ENCODE measurements at places on chromosomes 1 and 21. TPM values are rescaled to one million over a fixed set of nuclear protein-coding genes. Genes with fewer than 3 reads are reported as not detected.

DNA sequence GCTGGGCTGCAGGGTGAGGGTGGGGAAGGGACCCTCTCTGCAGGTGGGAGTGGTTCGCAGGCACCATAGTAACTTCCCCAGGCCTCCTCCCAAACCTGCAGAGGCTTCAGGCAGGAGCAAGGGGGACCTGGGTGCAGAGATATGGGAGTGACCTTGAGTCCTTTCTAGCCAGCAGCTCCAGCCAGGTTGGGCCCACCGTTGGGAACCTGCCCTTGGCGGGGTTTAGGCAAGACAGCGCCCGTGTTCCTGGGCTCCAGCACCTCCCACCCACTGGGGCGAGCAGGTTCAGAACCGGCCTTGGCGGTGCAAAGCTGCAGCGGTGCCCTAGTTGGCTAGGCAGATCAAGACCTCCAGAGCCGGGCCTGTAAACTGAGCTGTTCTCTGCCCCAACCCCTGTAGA, 2.2 kb upstream of the PRDM16 start:
- no peak for DNase-seq
- no peaks in the 10 kb centered on the region for H3K36me3 ChIP-seq
- no peak overlapping the region for H3K27ac ChIP-seq

DNA sequence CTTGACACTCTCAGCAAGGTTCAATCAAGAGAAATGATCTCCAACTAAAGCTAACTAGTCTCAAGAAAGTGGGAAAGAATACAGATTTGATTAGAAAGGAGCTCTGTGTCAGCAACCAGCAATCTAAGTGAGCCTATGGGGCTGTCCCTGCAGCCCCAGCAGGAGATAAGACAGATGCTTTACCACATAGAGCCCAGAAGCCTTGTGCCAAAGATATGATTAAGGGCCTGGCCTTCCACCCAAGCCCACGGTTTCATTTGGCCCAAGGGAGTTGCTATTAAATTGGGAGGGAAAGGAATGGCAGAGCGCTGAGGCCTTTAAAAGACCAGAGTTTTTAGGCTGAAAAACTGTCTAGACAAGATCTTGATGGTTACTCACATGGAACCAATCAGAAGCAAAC, 74.8 kb downstream of the HLCS start:
- no peak overlapping the region for H3K4me3 ChIP-seq
- H3K36me3 ChIP-seq = no peaks in the 10 kb centered on the region
- no peaks in the 10 kb centered on the region for H3K27me3 ChIP-seq
- H3K27ac ChIP-seq = no peak overlapping the region
- H3K4me1 ChIP-seq = no peaks in the 10 kb centered on the region

DNA sequence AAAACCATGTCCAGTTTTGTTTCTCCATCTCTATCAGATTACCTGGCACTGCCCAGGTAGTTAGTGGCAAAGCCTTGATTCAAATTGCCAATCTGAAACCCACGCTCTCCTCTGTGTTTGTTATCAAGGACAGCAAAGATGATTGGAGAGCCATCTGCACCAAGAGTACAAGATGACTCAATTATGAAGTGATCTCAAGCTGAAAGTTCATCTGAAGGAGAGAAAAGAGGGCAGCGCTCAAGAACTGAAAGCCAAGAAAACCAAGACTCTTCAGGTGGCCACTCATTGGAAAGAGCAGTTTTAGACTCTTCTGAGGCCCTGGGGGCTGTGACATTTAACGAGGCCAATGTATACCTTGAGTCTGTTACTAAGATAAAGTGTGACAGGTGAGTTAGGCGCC, 13.8 kb downstream of the RXRG start:
- no peaks in the 10 kb centered on the region for H3K4me1 ChIP-seq
- no peak overlapping the region for H3K4me3 ChIP-seq
- DNase-seq = no peak
- no peak overlapping the region for H3K27ac ChIP-seq
- H3K36me3 ChIP-seq = no peaks in the 10 kb centered on the region

- peaks cover 6% of the 10 kb centered on the region for H3K4me1 ChIP-seq
- no peaks in the 10 kb centered on the region for H3K27me3 ChIP-seq
- DNase-seq = no peak
- H3K27ac ChIP-seq = no peak overlapping the region
- no peak overlapping the region for H3K4me3 ChIP-seq
Observed at GRCh38 chr1:81374481-81374880, 426.3 kb upstream of the ADGRL2 start.

AADACL4 gene
- not detected for total RNA-seq

- H3K27ac ChIP-seq = no peak overlapping the region
- no peak for DNase-seq
- H3K27me3 ChIP-seq = no peaks in the 10 kb centered on the region
- no peaks in the 10 kb centered on the region for H3K36me3 ChIP-seq
Observed at GRCh38 chr1:117138561-117138960, 17.0 kb upstream of the TRIM45 start.

LSM10 gene
- total RNA-seq = 39.7 TPM

GRCh38 chr1:15559189-15559810, 25.6 kb downstream of the AGMAT start:
- no peaks in the 10 kb centered on the region for H3K27me3 ChIP-seq
- peak; percentile 44 for DNase-seq
- H3K27ac ChIP-seq = peak overlapping the region; percentile 99
- no peaks in the 10 kb centered on the region for H3K36me3 ChIP-seq
- peaks cover 36% of the 10 kb centered on the region for H3K4me1 ChIP-seq

ADGRL2 gene
- total RNA-seq = 25.3 TPM

DNA sequence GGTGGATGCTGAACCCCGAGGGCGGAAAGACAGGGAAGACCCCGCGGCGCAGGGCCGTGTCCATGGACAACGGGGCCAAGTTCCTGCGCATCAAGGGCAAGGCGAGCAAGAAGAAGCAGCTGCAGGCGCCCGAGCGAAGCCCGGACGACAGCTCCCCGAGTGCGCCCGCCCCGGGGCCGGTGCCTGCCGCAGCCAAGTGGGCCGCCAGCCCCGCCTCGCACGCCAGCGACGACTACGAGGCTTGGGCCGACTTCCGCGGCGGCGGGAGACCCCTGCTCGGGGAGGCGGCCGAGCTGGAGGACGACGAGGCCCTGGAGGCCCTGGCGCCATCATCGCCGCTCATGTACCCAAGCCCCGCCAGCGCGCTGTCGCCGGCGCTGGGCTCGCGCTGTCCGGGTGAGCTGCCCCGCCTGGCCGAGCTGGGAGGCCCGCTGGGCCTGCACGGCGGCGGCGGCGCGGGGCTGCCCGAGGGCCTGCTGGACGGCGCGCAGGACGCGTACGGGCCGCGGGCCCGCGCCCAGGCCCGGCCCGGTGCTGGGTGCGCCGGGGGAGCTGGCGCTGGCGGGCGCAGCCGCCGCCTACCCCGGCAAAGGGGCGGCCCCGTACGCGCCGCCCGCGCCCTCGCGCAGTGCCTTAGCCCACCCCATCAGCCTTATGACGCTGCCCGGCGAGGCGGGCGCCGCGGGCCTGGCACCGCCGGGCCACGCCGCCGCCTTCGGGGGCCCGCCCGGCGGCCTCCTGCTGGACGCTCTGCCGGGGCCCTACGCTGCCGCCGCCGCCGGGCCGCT, 20.7 kb downstream of the FOXO6 start:
- peaks cover 28% of the 10 kb centered on the region for H3K4me1 ChIP-seq
- H3K36me3 ChIP-seq = 0 out of 2 replicates have a peak, but pooled peaks cover 4% of the 10 kb centered on the region
- peak overlapping the region; percentile 82 for H3K27ac ChIP-seq
- DNase-seq = peak; percentile 81
- peak overlapping the region; percentile 91 for H3K4me3 ChIP-seq

WNT9A gene
- total RNA-seq = 42.2 TPM

DNA sequence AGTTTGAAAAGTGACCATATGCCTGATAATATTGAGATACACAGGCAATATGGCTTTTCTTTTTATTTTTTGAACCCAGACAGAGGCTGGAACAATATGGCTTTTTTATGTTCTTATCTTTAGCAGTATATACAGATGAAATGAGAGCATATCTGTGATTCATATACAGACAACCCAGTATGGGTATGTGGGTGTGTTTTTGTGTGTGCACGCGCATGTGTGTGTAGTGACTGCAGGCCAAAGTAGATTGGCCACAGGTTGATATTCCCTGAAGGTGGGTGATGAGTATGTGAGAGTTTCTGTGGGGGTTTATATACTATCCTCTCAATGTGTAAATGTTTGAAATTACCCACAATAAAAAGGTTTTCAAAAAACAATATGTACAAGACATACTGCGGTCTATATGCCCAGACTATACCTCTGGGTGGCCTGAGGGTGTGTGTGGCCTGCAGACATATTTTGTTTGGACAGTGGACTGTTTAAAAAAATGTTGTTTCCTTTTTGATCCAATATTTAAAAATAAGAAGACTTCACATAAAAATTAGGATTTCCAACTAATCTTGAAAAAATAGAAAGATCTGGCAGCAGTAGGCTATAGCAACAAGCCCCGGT, 26.3 kb upstream of the TIAM1 start:
- no peak for DNase-seq
- H3K4me3 ChIP-seq = no peak overlapping the region
- no peaks in the 10 kb centered on the region for H3K27me3 ChIP-seq
- no peak overlapping the region for H3K27ac ChIP-seq
- no peaks in the 10 kb centered on the region for H3K36me3 ChIP-seq
- peaks cover 27% of the 10 kb centered on the region for H3K4me1 ChIP-seq

- H3K27me3 ChIP-seq = no peaks in the 10 kb centered on the region
- peak; percentile 56 for DNase-seq
- no peak overlapping the region for H3K27ac ChIP-seq
- H3K4me3 ChIP-seq = no peak overlapping the region
Observed at GRCh38 chr21:31580866-31581276, 78.6 kb upstream of the SOD1 start.

LCE2A gene
- total RNA-seq = not detected

ZNF697 gene
- 3.6 TPM for total RNA-seq

DNA sequence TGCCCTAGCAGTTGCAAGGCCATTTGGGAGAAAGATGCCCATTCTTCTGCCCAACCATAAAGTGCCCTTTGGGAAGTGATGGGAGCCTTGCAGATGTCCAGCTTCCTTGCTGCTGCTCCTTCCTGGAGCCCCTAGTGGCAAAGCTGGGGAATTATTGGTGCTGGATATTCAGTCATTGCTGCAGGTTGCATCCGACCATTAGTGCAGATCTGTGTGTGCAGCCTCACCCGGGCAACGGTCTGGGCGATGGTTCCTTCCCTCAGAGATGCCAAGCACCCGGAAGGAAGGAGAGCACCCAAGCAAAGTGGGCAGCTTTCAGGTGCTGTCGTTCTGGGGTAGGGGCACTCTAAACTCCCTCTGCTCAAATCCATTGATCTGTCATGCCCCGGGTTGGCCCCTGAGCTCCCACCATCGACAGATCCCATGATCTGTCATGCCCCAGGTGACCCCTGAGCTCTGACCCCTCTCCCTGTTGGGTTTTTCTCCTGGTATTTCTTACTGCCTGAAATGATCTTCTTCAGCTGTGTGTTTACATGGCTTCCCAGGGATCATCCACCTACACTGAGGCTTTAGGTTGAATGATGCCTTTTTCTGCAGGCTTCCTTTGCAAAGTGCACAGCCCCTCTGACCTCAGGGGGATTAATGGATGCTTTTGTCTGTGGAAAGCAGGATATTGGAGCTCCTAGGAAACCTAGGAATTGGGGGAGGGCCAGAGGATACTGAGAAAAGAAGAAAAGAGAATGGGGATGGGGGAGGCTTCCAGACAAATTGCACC, 467.5 kb downstream of the PTPRU start:
- H3K27ac ChIP-seq = no peak overlapping the region
- no peaks in the 10 kb centered on the region for H3K27me3 ChIP-seq
- peaks cover 11% of the 10 kb centered on the region for H3K4me1 ChIP-seq
- no peak overlapping the region for H3K4me3 ChIP-seq
- H3K36me3 ChIP-seq = no peaks in the 10 kb centered on the region

- H3K4me1 ChIP-seq = no peaks in the 10 kb centered on the region
- peaks cover 51% of the 10 kb centered on the region for H3K27me3 ChIP-seq
- DNase-seq = no peak
- H3K36me3 ChIP-seq = no peaks in the 10 kb centered on the region
Observed at GRCh38 chr1:14686701-14687100, 88.2 kb downstream of the KAZN start.

IFNLR1 gene
- 8.1 TPM for total RNA-seq

SLC19A2 gene
- total RNA-seq = 3.9 TPM

GRCh38 chr1:2019571-2020309, 595 bp downstream of the GABRD start:
- peaks cover 88% of the 10 kb centered on the region for H3K27me3 ChIP-seq
- no peak overlapping the region for H3K4me3 ChIP-seq
- no peak for DNase-seq
- no peak overlapping the region for H3K27ac ChIP-seq

DNA sequence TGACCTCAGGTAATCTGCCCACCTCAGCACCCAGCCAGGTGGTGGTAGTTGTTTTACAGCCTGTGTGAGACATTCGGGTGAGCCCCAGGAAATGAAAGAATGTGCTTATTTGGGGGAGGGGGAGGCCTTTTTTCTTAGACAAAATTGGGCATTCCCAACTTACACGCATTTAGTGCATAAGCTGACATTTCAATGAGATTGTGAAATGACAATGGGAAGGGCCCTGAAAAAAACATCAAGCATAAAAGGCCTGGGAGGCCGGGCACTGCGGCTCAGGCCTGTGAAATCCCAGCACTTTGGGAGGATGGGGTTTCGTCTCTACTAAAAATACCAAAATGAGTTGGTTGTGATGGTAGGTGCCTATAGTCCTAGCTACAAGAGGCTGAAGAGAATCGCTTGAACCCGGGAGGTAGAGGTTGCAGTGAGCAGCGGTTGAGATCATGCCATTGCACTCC, 5.0 kb downstream of the GAS5 start:
- H3K27ac ChIP-seq = peak overlapping the region; percentile 91
- no peaks in the 10 kb centered on the region for H3K27me3 ChIP-seq
- H3K4me1 ChIP-seq = peaks cover 25% of the 10 kb centered on the region
- no peak overlapping the region for H3K4me3 ChIP-seq
- H3K36me3 ChIP-seq = peaks cover 50% of the 10 kb centered on the region

FASLG gene
- total RNA-seq = not detected

GRCh38 chr1:41003127-41003639, 18.3 kb downstream of the SLFNL1 start:
- H3K36me3 ChIP-seq = peaks cover 65% of the 10 kb centered on the region
- peaks cover 13% of the 10 kb centered on the region for H3K4me1 ChIP-seq
- H3K27ac ChIP-seq = no peak overlapping the region
- H3K27me3 ChIP-seq = no peaks in the 10 kb centered on the region

DNA sequence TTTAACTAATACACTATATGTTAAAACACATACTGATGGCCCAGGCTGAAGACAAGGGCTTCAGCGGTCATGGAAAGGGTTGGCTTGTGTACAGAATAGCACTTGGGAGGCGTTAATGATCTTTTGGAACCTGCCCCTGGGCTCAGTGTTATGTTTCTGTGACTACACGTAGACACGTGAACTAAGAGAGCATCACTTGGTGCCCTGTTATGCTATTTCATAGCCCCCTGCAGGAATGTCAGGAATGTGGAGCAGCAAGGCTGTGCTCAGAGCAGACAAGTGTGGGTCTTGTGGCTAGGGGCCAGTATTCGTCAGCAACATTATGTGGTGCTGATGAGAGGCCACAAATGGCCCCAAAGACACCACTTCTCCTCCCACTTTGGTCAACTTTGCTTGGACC, 132.4 kb downstream of the MAP3K21 start:
- no peak overlapping the region for H3K27ac ChIP-seq
- no peaks in the 10 kb centered on the region for H3K4me1 ChIP-seq
- DNase-seq = no peak
- H3K27me3 ChIP-seq = no peaks in the 10 kb centered on the region

AUNIP gene
- total RNA-seq = 11.0 TPM

- DNase-seq = no peak
- no peaks in the 10 kb centered on the region for H3K4me1 ChIP-seq
- no peaks in the 10 kb centered on the region for H3K27me3 ChIP-seq
Observed at GRCh38 chr1:8294170-8294697, 23.7 kb upstream of the SLC45A1 start.

Data from PC-9 (cell line).